Cortex of kidney (tissue), 1 donor: ENCODE measurements at places on chromosomes 16 and 17.

- DNase-seq = no peak
These were observed 14.4 kb upstream of the EEF2K start for GRCh38 chr16:22191532-22192260.

- DNase-seq = no peak
These were observed 3.7 kb upstream of the ERN1 start for GRCh38 chr17:64133546-64134215.

DNA sequence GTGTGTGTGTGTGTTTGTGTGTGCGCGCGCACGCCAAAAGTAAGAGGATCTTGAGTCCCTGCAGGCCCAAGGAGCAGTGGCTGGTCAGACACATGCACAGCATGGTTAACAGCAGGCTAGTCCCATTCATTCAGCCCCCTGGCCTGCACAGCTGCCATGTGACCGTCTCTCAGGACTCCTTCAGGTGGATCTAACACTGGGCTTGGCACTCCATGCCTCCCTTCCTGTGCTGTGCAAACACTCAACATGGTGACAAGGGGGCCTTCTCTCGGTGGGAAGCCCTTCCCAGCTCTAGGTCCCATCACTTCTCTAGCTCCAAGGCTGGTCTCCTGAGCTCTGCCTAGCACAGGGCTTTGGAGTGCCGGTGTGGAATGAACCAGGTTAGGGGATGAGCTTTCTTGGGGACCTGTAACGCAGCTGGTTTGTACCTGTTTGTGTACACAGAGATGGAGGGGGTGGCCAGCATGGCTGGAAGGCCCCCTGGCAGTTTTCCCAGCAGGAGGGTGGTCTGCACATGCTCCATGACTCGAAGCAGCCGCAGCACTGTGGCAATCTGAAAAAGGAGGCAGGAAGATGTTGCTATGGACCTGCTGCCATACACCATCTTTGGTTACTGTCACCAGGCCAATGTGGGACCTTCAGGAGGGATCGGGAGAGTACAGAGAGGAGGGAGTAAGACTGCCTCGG lies 69.4 kb upstream of the GCSH start:
- DNase-seq = no peak

- DNase-seq = no peak
These were observed 728 bp upstream of the NMT1 start for GRCh38 chr17:45060382-45060796.

DNA sequence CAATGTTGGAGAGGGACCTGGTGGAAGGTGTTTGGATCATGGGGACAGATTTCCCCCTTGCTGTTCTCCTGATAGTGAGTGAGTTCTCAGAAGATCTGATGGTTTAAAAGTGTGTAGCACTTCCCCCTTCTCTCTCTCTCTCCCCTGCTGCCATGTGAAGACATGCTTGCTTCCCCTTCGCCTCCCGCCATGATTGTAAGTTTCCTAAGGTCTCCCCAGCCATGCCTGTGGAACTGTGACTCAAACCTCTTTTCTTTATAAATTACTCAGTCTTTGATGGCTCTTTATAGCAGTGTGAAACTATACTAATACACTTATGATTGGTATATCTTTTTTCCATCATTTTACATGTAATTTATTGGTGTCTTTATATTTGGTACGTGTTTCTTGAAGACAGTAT lies 13.4 kb downstream of the ADGRG5 start:
- no peak for DNase-seq

GRCh38 chr17:13200671-13201070 lies 182.8 kb upstream of the ELAC2 start:
- no peak for DNase-seq

- DNase-seq = no peak
These were observed 23.1 kb upstream of the CNOT1 start for GRCh38 chr16:58652741-58653140.

DNA sequence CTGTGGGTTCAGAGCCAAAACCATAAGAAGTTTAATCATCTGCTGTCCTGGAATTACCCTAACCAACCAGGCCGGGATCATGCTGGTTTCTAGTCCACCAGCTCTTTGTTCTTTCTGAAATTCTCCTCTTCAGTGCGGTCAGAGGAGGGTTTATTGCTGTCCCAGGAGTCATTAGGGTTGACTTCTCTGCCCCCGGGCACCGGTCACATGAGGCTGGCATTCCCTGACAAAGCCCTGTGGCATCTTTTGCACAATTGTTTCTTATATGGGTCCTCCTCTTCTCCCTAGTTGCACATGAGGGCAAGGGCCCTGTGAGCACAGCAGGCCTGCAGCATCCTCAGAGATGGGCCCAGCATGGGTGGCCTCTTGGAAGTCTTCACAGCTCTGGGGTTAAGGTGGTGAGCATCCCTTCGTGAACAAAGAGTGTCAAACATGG lies 243.9 kb downstream of the IRF8 start:
- no peak for DNase-seq

DNA sequence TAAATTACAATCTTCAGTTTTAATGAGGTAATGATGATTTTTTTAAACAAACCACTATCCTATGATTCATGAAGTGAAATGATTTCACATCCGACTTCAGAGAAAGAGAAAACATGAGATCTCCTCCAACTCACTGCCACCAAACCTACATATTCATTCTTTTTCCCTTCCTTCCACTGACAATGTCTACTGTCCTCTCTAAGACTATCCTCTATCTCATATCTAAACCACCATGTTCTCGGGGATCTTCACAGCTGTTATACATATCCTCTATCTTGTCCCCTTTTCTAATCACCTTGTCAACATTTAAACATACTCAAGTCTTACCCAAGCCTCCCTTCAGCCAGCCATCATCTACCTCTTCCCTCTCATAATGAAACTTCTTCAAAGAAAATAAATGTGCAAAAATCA lies 53.5 kb downstream of the SMURF2 start:
- DNase-seq = no peak

- DNase-seq = no peak
These were observed 16.9 kb downstream of the LDAF1 start for GRCh38 chr16:21175397-21175796.

- no peak for DNase-seq
These were observed 43.4 kb upstream of the IRX6 start for GRCh38 chr16:55280587-55280986.

GRCh38 chr16:17963185-17963836 lies 373.2 kb downstream of the NPIPA8 start:
- DNase-seq = no peak

- DNase-seq = no peak
These were observed 33.5 kb downstream of the SRL start for GRCh38 chr16:4208341-4208751.

GRCh38 chr17:77414811-77415400 lies 274.1 kb downstream of the SEC14L1 start:
- no peak for DNase-seq

GRCh38 chr16:68086860-68087268 lies 1.7 kb downstream of the NFATC3 start:
- DNase-seq = no peak

DNA sequence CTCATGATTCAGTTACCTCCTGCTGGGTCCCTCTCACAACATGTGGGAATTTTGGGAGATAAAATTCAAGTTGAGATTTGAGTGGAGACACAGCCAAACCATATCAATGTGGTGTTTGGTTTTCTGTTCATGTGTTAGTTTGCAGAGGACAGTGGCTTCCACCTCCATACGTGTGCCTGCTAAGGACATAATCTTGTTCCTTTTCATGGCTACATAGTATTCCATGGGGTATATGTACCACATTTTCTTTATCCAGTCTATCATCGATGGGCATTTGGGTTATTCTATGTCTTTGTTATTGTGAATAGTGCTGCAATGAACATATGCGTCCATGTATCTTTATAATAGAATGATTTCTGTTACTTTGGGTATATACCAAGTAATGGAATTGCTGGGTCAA lies 4.5 kb upstream of the WWOX start:
- no peak for DNase-seq

DNA sequence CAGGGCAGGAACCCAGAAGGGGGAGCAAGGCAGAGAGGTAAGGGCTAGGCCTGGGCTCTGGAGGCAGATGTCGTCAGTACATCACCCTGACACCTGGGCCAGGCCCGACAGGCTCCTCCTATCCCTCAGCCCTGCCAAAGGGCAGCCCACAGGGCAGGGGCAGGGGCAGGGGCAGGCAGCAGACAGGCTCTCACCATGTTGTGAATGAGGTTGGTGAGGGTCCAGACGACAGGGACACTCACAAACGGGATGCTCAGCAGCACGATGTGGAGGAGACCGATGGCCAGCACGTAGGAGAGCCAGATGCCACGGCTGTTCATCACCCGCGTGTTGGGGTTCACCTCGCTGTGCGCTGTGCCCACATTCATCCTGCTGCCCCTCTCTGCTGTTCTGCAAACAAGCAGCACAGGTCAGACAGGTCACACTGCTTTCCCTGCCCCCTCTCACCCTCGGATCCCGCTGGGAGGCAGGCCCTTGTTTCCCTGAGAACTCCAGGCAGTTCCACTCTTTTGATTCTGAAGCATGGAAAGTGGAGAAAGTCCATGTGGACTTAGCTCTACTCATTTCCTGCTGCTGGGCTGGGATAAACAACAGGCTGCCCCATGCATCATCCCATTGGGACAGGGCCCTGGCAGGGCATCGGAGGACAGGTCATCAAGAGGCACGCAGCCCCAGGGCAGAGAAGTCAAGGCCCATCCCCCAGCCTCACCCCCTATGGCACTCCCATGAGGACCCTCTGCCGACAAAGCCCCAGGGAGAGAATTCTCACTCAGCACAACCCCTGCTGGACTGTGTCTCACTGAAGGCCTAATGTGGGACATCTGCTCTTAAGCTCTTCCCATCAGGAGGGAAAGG lies 3.3 kb downstream of the ORMDL3 start:
- DNase-seq = no peak

DNA sequence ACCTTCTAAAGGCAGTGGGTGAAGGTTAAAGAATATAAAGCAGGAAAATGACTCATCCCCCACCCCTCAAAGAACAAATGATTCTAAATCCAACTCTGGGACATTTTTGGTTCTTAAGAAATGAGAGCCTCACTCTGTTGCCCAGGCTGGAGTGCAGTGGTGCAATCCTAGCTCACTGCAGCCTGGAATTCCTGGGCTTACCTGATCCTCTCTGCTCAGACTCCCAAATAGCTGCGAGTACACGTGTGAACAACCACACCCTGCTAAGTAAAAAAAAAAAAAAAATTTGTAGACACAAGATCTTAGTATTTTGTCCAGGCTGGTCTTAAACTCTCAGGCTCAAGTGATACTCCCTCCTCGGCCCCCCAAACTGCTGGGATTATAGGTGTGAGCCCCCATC lies 298.8 kb upstream of the MAF start:
- no peak for DNase-seq

- no peak for DNase-seq
These were observed at the start of gene ACAP1 for GRCh38 chr17:7336240-7337175. TSS of gene ACAP1 (plus strand) at chr17:7336529. CDS start at chr17:7336735, 206 bp downstream.

- no peak for DNase-seq
These were observed 834.2 kb upstream of the SOX9 start for GRCh38 chr17:71286625-71287024.

GRCh38 chr17:6137716-6138502 lies 67.7 kb downstream of the WSCD1 start:
- no peak for DNase-seq

DNA sequence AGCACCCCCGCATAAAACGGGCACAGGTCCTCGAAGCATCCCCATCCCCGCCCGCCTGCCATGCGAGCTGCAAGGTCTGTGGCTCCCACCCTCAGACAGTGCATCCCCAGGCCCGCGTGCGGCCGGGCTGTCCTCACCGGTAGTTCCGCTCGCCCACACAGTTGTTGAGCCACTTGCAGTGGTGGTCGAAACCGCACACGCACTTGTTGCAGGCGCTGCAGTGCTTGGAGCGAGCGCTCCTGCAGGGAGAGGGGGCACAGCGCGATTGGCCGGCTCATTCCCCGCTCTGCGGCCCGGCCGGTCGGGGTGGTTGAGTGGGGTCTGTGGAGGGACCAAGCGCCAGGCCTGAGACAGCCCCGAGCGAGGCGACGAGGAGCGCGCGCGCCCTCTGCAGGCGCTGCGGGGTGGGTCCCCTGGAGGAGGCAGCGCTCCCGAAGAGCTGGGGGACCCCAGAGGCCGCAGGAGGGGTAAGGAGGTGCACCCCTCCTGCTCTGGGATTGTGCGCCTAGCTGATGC lies 6.0 kb upstream of the TPPP3 start:
- no peak for DNase-seq

- no peak for DNase-seq
These were observed 42.7 kb downstream of the GNA13 start for GRCh38 chr17:65013613-65014391.

DNA sequence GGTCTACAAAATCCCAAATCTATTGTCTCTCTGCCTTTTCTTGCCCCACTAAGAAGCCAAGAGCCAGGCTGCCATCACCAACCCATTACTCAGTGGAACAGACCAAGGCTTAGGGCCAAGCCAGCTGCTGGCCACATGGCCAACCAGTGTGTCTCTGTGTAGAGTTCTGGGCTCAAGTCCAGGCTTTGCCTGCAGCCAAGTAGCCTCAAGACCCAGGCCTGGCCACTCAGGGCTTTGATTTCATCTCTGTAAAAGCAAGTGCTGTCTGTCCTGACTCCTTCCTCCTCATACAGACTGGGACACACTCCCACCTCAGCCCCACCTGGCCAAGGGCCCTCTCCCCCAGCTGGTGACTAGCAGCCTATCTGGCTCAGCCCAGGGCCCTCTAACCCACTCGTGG lies 14.6 kb downstream of the SREBF1 start:
- no peak for DNase-seq

DNA sequence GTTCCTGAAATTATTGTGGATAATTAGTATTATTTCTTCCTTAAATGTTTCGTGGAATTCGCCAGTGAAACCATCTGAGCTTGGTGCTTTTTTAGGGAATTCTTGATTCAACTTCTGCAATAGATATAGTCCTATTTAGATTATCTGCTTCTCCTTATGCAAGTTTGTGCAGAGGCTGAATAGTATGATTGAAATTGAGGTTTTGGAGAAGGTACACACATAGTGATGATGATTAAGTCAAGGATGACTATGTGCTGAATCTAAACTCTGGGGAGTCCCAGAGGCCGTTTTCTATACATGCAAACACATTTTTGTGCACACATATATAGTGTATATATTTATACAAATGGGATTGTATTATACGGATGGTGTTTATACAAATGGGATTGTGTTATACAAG lies 5.2 kb upstream of the MYH4 start:
- DNase-seq = no peak

GRCh38 chr16:6016530-6017184 lies 919.1 kb upstream of the EEF2KMT start:
- no peak for DNase-seq

DNA sequence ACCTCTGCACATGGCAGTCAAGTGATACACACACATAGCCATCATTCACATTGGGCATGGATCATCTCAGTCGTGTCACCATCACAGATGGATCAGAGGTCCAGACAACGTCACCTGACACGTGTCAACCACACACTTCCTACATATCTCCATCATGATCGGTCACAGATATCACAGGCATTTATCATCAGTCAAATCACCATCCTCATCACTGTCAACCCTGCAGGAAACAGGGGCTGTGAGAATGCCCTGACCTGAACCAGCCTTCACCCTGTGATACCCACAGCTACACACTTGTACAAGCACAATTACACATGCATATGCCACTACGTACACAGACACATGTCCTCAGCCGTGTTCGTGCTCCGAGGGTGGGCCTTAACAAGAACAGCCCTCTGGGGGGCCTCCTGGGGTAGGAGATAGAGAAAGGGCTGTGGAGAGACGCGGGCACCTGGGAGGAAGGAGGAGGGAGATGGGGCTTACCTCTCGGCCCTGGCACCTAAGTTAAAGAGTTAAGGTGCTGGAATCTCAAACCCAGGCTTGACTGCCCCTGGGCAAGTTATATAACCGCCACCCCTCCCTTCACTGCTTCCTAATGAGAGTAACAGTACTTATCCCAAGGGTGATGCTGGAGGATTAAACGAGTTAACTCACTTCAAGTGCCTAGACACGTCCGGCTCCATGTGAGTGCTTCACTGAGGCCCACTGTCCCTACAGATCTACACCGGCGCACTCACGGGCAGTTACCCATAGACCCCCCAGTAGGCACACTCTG lies 1.1 kb downstream of the SLC12A4 start:
- DNase-seq = no peak
